ENCODE measurements at places on chromosomes 12 and 14.

GRCh38 chr12:95277139-95277538 is 59.5 kb downstream of the VEZT start:
- DNase-seq, result no peak

DNA sequence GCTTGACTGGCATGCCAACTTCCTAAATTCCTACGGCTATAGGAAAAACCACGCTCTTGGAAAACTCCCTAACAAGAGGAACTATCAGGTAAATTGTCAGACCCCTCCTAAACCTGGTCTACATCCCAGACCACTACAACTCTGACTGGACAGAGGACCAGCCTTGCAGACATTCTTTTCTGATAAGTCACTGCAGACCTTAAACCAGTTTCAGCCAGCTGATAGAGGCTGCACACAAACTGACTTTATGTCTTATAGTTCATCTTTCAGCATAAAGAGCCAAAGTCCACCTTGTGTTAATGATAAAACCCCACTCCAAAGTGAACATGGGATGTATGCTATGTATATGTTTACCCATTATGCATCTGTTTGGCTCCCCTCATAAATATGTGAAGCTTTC is 166.6 kb downstream of the KTN1 start:
- DNase-seq, result no peak

GRCh38 chr12:124795081-124795948 is 68.3 kb downstream of the SCARB1 start:
- no peak for DNase-seq

DNA sequence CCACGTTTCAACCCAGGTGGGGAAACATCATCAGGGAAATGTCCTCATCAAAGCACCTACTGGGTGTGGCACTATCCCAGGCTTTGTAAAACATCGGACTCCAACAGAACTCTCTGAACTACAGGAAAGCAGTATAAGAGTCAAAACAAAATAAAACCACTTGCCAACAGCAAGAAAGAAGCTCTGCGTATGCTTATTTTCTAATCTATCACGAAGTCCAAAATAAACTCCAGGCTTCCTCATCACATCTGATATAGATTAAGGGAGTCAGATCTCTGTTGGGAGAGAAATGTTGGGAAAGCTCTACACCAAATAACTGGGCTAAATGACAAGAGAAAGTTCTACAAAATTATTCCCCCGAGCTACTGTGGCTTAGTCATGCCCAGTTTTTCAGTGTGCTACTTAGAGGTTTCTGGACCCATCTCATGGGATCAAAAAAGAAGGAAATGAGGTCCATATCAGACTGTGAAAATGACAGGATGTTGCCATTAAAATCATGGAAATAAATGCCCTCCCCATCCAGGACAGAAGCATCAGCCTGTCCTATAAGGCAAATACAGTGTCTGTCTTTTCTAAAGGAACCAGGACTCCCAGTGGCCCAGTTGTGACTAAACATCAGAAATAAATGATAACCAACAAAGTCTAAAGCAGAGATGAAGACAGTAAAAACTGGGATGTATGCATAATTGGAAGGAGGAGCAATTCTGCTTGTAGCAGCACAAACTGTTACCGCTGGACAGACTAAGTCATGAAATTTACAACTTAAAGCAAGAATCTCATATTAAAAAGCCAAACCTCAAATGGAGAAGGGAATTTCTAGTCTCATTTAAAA is 149.5 kb downstream of the STXBP6 start:
- no peak for DNase-seq

DNA sequence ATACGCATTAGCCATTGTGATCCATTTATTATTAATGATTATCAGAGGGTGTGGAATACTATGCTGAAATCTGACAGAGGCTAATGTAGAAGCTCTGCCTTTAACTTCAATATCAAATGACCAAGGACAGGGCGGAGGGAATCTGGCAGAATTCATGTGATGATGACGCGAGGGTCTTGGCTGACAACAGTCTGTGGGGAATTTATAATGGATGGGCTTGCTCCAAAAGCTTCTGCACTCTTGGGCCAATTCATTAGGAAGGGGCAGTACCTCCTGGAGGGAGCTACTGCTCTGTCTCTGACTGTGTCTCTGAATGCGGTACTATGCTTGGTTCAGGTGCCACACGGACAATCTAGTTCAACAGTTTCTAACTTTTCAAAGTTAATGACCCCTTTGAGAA is 46.2 kb downstream of the GALNT8 start:
- no peak for DNase-seq

- DNase-seq, result no peak
These were observed 66.8 kb upstream of the CFL2 start for GRCh38 chr14:34781242-34781641.

DNA sequence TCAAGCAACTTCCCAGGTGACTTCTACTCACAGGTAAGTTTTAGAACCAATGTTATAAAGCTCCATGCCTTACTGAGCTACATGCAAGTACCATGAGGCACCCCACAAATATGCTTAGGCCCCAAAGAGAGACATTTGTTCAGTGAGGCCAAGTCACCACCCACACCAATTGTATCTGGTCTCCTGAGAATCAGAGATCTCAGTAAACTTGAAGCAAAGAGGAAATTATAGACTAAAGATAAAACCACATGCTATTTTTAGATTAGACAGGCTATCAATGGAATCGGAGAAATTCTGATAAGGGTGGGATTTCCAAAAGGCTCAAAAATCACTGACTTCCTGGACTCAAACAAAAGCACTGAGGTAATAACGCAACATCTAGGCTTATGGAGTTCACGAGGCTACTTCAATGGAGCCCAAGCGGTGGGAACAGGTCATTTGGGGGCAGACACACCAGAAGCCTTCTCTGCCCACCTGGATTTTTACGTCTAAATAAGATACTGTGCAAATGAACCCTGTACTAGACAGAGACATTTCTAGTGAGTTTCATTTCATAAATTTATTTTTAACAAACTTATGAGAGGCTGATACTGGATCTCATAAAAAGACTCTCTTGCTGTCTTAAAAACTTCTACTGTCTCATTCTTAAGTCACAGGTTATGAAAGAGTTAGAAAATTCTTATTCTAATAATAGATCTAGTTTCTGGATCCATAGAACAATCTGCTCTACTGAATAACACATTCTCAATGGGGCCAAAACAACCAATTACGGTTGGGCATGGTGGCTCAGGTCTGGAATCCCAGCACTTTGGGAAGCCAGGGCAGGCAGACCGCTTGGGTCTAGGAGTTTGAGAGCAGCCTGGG is 7.7 kb downstream of the SLC15A4 start:
- no peak for DNase-seq

DNA sequence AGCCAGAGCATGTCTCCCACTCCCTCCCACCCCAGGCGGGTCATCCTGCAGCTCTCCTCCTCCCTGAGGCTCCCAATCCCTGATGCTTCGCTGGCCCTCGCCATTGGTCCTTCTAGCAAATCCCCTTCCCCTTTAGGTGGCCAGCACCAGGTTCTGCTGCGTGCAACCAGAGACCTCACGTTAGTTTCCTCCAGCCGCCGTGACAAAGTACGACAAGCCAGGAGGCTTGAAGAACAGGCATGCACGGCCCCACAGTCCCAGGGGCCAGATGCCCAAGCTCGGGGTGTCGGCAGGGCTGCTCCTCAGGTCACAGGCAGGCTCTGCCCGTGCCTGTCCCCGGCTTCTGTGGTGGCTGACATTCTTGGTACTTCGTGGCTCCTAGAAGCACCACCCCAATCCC is 95.8 kb downstream of the RIMBP2 start:
- no peak for DNase-seq

GRCh38 chr12:109679501-109680263 is 33.9 kb upstream of the FAM222A start:
- DNase-seq, result no peak

- DNase-seq, result no peak
These were observed 203.1 kb downstream of the KIF21A start for GRCh38 chr12:39239490-39240486.
